ENCODE measurements at places on chromosomes 1 and 21.

- no peak for DNase-seq
Measured at GRCh38 chr1:145979746-145980456, 15.4 kb downstream of the POLR3GL start.

DNA sequence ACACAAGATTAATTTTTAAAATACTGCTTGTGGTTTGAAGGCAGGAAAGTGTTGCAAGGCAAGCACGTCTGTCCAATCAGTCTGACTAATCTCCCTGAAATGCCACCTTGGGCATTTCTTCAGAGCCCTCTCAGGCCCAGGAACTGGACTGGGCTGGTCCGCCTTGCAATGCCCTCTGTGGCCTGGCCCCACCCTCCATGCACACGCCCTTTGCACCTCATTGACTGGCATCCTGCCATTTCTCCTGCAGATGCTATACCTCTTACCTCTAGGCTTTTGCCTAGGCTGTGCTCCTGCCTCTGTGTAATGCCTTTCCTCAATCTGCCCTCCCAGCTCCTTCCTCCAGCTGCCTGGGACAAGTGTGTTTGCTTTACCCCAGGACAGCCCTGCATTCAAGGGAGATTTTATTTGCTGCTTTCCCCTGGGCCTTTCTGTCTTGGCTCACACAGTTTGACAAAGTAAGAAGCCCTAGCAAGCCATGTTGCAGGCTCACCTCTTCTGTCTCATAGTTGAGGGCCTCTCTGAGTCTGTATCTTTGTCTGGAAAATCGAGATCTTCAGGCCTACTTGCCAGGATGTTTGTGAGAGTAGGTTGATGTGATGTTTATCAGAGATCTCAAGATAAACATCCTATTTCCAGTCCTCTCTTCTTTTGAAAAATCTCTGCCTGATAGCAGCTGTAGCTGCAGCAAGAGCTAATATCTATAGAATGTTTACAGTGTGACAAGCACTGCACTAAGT, 149.2 kb upstream of the JUN start:
- DNase-seq: no peak

DNA sequence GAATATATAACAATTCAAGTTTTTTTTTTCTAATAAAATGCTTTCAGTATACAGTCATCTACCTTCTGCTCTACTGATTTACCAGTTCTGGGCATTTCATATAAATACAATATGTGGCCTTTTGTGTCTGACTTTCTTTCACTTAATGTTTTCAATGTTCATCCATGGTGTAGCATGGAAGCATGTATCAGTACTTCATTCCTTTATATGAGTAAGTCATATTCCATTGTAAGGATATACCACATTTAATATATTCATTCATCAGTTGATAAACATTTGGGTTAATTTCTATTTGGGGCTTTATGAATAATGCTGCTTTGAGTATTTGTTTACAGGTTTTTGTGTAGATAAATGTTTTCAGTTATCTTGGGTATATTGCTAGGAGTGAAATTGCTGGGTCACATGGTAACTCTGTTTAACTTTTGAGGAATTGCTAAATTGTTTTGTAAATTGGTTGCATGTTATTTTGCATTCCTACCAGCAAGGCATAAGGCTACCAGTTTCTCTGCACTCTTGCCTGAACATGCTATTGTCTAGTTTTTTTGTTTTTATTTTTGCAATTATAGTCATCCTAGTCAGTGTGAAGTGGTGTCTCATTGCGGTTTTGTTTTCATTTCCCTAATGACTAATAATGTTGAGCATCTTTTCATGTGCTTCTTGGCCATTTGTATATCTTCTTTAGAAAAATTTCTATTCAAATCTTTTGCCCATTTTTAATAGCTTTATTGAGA, 206.1 kb downstream of the TM2D1 start:
- no peak for DNase-seq

DNA sequence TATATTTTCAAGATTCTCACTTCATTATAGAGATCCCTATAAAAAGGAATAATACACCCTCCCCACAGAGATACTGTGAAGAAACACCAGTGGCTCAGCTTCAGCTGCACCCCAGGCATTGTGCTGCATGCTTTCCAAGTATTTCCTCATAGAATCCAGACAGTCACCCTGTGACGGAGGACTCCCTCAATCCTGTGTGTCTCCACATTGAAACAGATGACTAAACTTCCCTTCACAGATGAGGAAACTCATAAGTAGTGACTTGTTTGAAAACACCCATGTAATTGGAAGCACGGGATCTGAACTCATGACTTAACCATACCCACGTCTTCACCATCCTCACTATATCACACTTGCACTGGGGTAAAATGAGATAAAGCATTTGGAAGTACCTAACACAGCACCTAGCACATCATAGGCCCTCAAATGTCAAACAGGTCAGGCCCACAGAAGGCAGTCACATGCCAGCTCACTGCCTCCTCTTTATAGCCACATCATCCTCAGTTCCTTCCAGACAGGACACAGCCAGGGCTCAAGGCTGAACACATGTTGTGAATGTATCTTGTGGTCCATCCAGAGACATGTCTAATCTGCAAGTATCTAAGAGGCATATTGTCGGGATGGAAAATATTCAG, 55.2 kb downstream of the GPR161 start:
- DNase-seq: no peak

- peak; percentile 54 for DNase-seq
Measured at GRCh38 chr1:67274623-67275325, 32.9 kb upstream of the IL12RB2 start.

GRCh38 chr1:153990468-153991150, at the start of gene RPS27:
Gene RPS27 (plus strand): TSS chr1:153990762. CDS start chr1:153990797, 35 bp downstream.
- DNase-seq: peak; percentile 86

- DNase-seq: no peak
Measured at GRCh38 chr1:199269241-199269640, 630.4 kb downstream of the PTPRC start.

DNA sequence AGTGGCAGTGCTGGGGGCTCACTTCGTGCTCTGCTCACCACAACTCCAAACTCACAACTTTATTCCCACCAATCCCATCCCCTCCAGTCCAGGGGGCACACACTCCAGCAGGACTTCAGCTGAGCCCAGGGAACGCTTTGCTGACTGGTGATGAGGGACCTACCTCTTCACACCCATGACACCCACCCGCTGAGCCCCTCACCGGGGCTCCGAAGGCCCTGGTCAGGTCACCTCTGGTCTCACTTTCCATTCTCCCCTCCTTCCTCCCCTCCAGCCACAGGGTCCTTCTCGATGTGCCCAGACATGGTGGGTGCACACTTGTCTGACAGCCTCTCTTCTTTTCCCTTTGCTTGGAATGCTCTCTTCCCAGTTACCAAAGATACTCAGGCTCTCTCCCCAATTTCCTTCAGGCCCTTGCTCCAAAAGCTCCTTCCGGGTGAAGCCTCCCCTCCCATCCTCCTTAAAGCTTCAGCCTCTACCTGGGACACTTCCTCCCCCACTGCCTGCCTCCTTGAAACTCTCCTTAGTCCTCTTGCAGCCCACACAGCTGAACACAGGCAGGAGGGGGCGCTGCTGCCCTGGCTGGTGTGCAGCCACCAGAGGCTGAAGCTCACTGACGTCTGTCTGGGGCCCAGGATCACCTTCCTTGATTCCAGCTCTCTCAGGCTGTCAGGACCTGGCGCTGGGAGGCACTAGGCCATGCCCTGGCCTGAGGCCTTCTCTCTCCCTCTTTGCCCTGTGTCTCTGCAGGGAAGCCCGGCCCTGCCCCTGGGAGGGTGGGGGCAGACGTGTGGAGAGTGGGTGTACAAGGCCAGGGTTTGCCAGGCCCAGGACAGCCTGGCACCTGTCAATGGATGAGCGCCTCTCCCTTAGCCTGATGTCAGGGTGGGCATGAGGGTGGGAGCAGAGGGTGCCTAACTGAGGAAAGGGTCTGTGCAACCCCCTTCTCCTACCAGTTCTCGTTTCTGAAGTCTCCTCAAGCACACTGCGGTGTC, 1.6 kb downstream of the KCNE1 start:
- DNase-seq: no peak

DNA sequence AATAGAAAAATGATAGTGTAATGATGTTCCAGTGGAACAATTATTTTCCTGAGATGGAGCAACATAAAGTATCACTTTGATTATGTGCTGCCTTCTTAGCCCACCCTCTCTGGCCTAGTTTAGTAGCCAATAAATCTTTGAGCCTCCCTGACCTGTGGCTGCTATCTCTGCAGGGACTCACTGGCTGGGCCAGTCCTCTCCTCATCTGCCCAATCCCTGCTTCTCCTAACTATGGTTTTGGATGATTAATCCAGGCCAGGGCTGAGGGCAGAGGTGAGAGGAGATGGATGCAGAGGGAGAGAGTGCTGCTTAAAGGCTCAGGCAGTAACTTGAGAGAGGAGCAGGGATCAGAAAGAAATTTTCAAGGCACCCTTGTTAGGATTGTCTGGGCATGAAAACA, 89.0 kb upstream of the CD34 start:
- no peak for DNase-seq

GRCh38 chr1:178011465-178011828, 41.6 kb upstream of the SEC16B start:
- no peak for DNase-seq

- DNase-seq: no peak
Measured at GRCh38 chr1:25513666-25514065, 29.7 kb upstream of the LDLRAP1 start.

- DNase-seq: no peak
Measured at GRCh38 chr1:207748737-207749528, 2.9 kb upstream of the CD46 start.

DNA sequence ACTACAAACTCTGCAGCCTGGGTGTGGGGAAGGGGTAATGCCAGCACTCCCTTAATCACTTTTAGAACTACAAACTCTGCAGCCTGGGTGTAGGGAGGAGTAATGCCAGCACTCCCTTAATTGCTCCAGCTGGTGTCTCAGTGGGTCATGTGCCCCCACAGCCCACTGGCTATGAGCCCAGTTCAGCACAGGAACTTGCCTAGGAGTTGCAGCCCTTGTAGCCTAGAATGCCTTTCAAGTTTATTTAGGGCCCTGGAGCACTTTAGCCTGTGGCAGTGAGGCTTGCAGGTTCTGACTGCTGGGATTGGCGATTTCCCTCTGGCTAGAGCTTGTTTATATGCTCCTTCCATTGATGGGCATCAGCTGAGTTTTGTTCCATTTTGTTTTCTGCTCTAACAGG, 17.1 kb downstream of the VN1R5 start:
- DNase-seq: no peak

- no peak for DNase-seq
Measured at GRCh38 chr1:231563247-231563646, 34.8 kb downstream of the TSNAX start.

GRCh38 chr1:40987439-40988276, 8.2 kb downstream of the CTPS1 start:
- DNase-seq: no peak

- no peak for DNase-seq
Measured at GRCh38 chr1:26684763-26685508, 10.9 kb upstream of the ARID1A start.

DNA sequence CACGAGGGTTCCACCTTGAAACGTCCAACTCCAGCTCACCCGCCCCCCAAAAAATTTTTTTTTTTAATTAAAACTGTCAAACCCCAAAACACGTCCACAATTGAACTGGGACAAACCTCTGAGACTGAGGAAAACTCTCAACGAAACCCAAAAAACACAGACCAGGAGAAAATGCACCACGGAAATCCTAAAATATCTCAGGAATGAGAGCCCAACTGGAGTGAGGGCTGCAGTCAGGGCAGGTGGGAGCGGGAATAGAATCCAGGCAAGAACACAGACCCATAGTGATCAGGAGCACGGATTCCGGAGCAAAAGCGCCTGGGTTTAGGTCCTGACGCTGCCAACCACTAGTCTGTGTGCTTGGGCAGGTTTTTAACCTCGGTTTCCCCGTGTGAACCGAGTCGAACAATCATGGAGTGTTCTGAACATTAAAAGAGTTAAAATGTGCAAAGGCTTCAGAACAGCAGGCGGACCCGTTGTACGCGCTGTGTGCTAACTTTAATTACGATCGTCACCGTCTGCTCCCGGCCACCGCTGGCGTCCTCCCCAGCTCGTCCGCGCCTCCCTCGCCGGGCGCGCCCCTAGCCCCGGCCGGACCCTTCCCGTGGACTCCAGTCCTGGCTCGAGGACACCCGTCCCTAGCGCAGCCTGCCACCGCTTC, 624 bp downstream of the ARHGAP29 start:
- DNase-seq: no peak

DNA sequence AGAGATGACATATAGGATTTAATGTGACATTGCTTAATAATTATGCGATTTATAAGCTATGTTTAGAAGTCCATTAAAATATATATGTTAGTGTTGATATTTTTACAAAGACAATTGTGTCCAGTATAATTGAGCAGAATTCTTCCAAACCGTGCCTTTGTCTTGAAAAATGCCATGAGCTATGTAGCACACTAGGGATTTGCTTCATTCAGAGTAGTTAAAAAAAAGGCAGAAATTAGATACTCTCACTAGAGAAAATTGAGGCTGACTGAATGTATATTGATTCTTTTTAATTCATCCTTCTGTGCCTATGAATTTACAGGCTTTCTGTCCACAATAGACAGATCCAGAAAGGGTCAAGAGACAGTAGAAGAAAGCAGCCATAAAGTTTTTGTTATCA, 429.0 kb downstream of the NEGR1 start:
- no peak for DNase-seq

DNA sequence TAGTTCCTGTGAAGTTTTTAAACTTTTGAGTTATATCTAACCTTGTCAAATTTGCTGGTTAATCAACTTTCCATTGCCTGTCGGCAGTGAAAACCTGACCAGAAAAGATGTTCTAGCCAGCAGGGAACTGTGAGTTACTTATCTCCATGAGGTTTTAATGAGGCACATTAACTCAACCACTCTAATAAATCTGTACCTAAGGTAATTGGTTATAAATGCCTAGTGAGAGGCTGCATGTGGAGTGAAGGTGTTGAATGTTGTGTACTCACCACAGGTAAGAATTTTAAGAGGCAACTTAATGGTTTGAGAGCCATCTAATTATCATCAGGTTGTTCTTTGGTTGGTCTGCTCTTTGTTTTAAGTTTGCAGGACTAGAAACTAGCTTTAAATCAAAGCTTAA, 138.4 kb upstream of the LHX8 start:
- no peak for DNase-seq

DNA sequence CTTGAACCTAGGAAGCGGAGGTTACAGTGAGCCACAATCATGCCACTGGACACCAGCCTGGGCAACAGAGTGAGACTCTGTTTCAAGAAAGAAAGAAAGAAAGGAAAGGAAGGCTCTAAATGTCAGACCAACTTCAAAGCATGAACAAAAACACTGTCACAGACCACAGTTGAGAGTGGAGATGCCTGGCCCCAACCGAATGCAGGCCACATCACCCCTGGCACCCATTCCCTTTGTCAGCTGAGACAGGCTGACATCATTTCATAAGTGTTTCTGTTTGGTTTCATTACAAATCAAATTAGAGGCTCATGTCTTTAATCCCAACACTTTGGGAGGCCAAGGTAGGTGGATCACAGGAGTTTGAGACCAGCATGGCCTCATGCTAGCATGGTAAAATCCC, 28.6 kb upstream of the NADK start:
- no peak for DNase-seq

DNA sequence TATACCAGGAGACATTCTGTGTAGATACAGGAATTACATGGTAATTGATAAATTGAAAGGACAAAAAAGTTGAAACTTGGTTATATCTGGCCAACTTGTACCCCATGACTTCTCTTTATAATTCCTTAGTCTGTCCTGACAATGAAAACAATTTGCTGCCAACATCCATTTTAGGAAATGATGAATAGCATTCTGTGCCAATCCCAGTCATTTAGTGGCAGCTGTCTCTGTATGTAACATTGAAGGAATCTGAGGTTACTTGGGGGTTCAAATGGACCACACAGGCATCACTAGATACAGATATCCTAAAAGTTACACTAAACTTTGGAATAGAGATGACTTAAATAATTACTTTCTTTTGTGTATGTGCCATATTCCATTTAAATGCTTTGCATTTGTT, 38.2 kb downstream of the DHX9 start:
- DNase-seq: no peak
